ENCODE measurements at places on chromosomes 5 and 9. TPM values are rescaled to one million over a fixed set of nuclear protein-coding genes. Genes with fewer than 3 reads are reported as not detected.

DNA sequence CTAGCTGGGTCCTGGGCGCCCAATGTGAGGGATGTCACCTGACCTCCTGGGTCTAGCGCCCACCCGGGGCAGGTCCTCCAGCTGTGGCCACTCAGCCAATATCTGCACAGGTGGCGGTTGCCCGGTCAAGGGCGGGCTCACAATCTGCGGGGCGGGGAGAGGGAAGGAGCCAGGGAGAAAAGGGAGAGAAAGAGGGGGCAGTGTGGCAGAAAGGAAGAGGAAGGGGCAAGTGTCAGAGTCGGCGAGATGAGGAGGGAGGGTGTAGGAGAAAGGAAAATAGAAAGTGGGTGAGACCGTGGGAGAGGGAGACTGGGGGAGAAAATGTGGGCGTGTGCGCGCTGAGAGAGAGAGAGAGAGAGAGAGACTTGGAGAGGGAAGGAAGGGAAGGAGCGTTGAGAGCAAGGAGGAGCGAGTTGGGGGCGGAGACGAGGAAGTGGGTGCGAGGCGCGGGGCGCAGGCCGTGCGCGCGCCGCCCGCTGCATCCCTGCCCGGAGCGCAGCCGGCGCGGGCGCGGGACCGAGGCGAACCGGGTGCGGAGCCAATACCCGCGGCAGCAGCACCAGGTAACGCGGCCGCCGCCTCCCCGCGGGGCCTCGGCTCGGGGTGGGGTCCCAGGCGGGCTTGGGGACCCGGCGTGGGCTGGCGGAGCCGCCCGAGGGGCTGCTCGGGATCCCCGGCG is at the start of gene HRH2:
TSS of gene HRH2 (plus strand) at position 479 of the 679 bp plus-strand sequence. CDS start 25,163 bp downstream, outside the sequence.
- DNase-seq: no peak

DNA sequence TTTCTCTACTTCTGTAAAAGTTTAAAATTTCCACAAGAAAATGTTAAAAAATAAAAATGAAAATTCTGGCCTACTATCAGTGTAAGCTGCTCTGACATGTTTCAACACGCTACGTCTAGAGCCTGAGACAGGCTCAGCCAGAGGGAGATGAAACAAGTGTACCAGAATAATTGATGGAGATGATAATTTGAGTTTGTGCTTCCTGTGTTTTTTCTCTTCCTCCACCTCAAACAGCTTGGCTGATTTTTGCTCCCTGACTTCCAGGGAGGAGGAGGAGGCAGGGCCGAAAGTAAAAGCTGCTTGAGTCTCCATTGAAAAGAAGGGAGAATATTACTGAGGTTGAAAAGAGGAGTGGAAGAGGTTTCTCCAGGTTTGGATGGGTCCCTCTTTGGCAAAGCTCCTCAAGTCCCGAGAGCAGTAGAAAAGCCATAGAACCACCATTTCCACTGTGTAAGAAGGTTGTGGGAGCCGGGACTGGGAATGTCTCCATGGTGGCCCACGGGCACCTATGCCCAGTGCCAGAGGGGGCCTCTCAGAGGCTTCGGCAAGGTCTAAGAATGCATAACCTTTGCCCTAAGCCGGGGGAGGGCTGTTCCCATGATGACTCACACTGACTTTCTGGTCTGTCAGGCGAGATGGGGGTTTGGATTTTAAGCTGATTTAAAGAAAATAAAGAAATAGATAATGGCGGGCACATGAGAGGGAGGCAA is 95.1 kb downstream of the HRH2 start:
- DNase-seq: no peak

DNA sequence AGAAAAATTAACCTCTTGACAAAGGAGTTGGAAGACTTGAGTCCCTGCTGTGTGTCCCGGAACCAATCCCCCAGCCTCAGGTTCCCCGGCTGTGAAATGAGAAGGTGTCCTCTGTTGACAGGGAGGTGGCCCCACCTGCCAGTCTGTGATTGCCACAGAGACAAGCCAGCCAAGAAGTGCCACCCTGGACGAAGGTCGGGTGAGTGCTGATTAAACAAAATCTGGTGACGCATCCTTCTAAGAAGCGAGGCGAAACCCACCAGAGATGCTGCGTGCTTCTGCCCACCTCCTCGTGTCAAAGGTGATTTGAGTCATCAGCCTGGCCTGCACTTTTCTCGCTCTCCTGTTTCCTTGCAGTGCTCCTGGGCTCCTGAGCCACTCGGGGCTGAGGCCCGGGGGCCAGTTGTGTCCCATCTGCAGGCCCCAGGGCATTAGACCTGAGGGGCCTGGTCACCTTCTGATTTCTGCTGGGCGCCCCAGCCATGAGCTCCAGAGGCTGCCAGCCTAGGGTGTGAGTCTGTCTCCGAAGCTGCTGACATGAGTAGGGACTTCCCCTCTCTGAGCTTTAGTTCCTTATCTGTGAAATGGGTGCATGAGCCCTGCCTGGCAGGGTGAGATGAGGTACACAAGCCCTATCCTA is 28.7 kb downstream of the NEK6 start:
- DNase-seq: no peak

GRCh38 chr9:34046784-34047379 is 1.8 kb downstream of the UBAP2 start:
- no peak for DNase-seq

DNA sequence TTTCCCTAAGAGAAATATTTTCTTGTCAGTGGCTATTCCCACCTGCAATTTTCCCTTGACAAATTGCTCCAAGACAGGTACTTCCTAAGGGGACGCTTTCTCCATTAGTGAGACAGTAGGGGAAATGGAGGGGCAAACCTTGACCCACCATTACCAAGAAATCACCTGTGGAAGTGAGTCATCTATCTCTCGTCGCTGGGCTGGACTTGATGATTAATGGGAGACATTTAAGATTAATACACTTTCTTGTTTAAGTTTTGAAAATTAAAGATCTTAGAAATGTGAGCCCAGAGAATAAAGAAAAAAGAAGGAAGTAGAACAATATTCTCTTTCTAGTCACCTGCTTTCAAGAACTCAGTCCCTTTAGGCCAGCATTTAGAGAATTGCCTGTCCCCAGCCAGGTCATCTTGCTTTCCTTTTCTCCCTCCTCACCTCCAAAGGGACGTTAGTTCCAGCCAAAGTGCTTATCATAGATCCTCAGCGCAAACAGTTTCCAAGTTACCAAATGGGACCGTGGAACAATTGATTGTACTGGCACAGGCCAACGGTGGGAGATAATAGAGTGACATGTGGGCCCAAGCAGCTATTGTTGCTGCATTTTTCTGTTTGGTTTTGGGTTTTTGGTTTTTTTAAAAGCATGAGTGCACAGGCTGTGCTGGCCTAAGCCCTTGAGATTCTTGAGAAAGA is 284.4 kb downstream of the ENC1 start:
- no peak for DNase-seq

GRCh38 chr9:120369608-120370220 is 210.3 kb downstream of the CDK5RAP2 start:
- DNase-seq: no peak

DNA sequence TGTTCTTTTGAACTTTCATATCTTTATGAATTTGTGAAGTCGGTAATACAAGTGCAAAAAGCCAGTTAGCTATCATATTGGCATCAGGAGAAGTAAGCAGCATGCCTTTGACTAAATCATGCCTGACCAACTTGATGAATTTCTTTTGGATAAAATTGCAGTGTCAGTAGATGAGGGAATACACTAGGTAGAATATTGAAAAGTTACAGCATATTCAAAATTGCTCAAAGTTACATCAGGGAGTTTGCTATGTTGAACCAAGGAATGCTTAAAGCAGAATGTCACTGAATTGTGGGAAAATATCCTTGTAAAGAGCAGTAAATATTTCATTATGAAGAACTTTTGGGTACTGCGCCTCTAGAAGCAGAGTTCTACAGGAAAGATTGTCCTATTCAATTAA is 87.1 kb upstream of the TLX3 start:
- no peak for DNase-seq

Gene SCAI
- total RNA-seq: 4.8 TPM

Gene GFI1B
- total RNA-seq: not detected
